ENCODE measurements at places on chromosomes 7 and 10.

GRCh38 chr7:90760892-90761291, 164.8 kb downstream of the CDK14 start:
- no peak for DNase-seq

- no peak for DNase-seq
Observed at GRCh38 chr7:143356414-143357050, 6.0 kb downstream of the FAM131B start.

DNA sequence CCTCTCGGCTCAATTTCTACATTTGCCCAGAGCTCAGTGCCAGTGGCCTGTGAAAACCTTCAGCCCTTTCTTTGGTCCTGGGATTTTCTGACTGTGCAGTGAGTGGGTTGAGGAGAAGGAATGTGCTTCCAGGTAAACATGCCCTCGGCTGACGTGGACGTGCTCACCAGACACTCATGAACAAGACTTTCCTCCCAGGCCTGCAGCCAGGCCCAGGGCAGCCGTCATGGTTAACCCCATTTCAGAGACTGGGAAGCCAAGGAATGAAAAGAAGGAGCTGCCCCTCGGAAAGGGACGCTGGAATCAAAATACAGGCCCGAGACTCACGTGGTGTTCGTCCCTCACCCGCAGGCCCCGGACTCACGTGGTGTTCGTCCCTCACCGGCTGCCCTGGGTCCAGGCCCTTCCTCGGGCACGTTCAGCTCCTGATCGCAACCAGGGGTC, 8.8 kb upstream of the CALML5 start:
- DNase-seq = no peak

DNA sequence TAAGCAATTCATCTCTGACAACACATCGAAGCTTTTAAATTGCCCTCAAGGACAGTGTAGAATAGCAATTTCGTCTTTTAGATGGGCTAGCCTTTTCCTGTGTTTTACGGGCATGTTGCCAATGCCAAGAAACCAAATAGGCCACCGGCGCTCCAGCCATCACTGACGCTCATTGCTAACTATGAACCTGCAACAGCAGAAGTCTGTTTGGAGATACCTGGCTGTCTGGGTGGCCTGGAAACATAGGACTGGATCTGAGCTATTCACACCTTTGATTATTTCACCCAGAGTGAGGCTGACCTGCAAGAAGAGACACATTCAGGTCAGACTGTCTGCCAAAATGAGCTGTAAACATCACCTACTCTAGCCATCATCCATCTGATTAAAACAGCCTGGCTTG, 12.0 kb downstream of the KPNA7 start:
- DNase-seq = no peak

DNA sequence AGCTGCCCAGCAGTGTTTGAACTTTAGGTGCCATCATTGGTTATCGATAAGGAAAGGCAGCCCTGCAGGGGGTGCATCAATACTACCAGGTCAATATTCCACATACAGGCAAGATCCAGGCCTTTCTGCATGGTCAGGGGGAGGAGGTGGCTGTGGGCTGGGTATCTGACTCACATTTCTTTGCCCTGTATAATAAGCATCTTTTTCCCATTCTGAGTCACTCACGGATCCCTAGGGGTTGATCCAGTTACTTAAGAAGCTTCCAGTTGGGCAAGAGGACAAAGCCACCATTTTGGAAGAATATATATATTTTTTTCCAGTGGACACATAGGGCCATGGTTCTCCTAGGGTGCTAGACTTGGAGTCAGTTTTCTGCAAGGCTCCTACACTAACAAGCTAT, 114.2 kb upstream of the HABP2 start:
- DNase-seq = no peak

GRCh38 chr10:3745521-3745920, 39.5 kb downstream of the KLF6 start:
- no peak for DNase-seq

DNA sequence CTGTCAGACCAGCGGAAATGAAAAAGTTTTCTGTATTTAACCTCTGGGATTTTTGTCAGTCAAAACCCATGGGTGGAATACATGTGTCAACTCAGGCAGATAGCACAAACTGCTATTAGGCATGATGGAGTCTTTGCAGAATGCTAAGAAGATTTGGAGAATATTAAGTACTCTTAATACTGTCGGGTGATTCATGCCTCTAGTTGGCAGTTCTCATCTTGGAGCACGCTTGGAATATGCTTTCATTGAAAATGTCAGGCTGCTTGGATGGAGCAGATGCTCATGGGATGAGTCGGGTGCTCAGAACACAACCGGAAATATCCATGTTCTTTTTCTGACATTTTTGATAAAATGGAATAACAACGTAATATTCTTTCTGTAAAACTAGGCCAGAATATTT, 27.6 kb upstream of the PRKG1 start:
- DNase-seq = no peak

GRCh38 chr7:43557831-43558495, 24.9 kb upstream of the STK17A start:
- DNase-seq = no peak

- DNase-seq = no peak
Observed at GRCh38 chr10:124618470-124619073, 125.6 kb downstream of the FAM53B start.
